ENCODE measurements at places on chromosomes 4 and X.

- DNase-seq, result no peak
Measured at GRCh38 chrX:137198040-137198439, 164.2 kb upstream of the GPR101 start.

DNA sequence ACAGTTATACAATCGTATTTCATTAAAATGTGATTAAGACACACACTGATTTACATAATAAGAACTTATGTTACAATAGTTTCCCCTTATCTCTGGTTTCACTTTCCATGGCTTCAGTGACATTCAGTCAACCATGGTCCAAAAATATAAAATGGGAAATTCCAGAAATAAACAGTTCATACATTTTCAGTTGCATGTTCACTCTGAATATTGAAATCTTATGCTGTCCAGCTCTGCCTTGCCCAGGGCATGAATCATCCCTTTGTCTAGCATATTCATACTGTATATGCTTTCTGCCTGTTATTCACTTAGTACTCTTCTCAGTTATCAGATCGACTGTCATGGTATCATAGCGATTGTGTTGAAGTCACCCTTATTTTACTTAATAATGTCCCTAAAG lies 173.8 kb upstream of the DCAF12L2 start:
- DNase-seq, result no peak

DNA sequence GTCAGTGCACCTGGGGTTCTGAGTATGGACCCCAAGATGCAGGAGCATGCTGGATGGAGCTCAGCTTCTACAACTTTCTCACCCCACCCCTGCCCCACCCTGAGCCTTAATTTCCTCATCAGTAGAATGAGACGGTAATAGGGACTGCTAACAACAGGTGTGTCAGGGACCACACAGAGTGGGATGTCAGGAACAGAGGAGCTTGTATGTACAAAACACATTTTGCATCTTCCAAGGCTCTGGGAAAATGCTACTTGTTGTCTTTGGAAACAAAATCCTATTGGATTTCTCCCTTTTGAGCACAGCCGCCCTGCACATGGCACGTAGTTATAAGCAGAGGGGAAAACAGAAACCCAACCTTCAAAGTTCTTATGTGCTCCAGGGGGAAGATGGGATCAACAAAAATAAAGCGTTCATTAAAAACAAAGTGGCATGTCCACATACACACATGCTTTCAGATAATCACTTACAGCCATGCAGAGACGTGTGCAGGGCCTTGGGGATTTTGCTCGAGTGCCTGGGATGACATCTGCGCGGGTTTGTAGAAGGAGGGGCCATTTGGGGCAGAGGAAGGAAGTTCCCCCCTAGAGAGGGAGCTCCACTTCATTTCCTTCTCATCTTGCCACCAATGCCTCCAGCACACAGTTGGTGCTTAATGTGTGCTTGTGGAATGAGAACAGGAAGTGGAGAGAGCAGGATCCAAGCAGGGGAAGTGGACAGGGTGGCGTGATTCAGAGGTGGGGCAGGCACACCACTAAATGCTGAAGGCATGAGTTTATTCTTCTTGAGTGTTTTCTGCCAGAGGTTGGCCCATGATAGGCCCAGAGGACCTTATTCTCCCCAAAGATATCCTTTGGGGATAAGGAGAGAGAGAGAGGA lies 138.9 kb downstream of the SMIM20 start:
- DNase-seq, result no peak

GRCh38 chr4:176545872-176546271 lies 226.1 kb downstream of the SPCS3 start:
- DNase-seq, result no peak

DNA sequence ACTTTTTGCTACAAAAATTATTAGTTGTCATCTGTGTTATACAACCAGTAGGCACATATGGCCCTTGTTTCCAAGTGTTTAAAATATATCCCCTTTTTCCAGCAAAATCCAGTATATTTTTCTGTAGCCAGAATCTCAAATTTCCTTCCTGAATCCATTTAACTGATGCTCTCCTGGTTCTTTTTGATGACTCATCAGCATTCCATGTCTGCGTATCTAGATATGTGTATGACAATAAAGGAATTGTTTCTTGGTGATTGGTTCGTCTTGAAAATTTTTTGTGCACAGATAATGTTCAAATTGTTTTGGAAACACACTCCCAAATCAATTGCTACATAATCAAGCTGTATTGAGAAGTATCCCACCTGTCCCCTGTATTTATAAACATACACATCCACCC lies 98.3 kb downstream of the ITM2A start:
- no peak for DNase-seq

DNA sequence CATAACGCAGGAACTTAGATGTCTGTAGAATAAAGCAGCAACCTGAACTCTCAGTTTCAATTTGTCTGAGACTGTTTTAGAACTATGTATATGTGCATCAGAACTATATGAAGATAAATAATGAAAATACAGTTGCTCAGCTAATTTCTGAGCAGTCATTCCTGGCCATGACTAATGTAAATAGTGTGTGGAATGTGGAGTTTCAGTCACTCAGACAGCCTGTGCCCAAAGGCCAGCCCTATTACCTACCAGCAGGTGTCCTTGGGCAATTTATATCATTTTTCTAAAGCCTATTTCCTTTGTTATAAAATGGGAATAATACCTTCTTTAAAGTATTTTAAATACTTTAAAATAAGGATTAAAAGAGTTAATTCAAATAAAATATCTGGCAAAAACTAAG lies 56.0 kb upstream of the RELL1 start:
- DNase-seq, result no peak

GRCh38 chrX:7985568-7985967 lies 58.4 kb upstream of the PNPLA4 start:
- DNase-seq, result no peak

- no peak for DNase-seq
Measured at GRCh38 chr4:76748649-76749048, 149.3 kb downstream of the SOWAHB start.

DNA sequence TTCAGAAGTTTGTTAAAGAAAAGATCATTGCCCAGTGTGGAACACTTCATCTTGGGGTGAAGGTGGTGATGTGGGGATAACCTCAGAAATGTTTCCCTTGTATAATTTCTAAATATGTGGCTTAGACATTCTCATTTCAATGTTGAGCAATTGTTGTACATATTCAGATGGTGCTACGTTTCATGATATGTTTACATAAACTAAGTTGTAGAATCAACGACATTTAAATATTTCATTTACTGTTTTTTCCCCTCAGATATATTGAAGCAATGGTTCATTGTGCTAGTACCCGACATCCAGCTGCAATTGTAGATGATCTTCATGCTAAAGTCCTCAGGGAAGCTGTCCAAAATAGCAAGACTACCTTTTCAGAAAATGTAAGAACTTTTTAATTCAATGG lies 92.6 kb downstream of the BLTP1 start:
- DNase-seq, result no peak

DNA sequence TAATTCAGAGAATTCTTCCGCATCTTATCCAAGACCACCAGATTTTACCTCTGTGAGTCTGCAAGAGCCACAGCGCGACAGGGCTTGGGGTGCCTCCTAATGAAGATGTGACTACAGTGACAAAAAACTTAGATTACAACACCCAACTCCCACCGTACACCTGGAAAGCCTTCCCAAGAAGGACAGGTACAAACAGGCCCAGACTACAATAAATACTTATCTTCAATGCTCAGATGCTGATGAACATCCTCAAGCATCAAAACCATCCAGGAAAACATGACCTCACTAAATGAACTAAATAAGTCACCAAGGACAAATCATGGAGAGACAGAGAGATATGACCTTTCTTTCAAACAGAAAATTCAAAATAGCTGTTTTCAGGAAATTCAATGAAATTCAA lies 20.8 kb upstream of the ABCG2 start:
- no peak for DNase-seq

DNA sequence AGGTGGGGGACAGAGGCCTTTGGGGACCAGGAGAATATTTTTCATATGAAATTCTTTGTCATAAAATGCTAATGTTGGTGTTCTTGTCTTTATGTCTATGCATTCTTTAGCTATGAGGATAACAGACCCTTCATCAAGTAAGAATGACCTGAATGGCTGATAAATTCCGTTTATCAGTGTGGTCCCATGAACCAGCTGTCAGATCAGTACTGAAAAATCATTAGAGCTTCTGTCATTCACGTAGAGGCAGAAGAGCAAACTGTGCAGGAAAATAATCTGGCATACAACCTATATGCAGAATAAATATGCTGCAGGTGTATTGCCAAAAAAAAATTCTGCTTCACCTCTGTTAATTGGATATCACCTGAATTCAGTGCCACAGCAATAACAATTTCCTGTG lies 828.6 kb downstream of the ADGRL3 start:
- DNase-seq, result no peak

- no peak for DNase-seq
Measured at GRCh38 chr4:184115399-184115798, 102.3 kb downstream of the ENPP6 start.

GRCh38 chrX:124228849-124229248 lies 103.6 kb upstream of the TEX13D start:
- no peak for DNase-seq

DNA sequence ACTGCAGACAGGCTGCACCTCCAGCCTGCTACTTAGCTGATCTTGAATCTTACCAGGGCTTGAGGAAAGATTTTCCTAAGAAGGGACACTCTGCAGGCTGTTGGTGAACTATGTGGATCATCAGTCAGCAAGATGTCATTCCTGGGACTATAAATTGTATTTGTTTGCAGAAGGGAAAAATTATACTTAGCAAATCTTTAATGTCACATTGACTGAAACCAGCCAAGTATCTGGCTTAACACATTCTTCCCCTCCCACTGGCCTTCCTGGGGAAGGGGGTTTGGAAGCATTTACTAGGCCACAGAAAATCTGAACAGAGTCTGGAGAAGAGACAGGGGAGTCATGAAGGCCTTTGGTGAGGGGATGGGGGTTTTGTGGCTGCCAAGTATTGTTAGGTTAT lies 156.7 kb upstream of the EOLA2 start:
- DNase-seq, result no peak

GRCh38 chr4:85600501-85600900 lies 125.6 kb downstream of the ARHGAP24 start:
- no peak for DNase-seq
